ENCODE measurements at places on chromosomes 7 and 10. TPM values are rescaled to one million over a fixed set of nuclear protein-coding genes. Genes with fewer than 3 reads are reported as not detected.

Gene NCF1
- not detected for total RNA-seq

Gene MYL10
- not detected for total RNA-seq

Gene PNLIPRP2
- not detected for total RNA-seq

Gene GDF2
- total RNA-seq, result not detected

Gene TSPAN12
- 0.29 TPM for total RNA-seq

Gene MAGI2
- total RNA-seq, result 2.3 TPM

Gene TMEM120A
- total RNA-seq, result 30.3 TPM

Gene CLCN1
- not detected for total RNA-seq

Gene HOGA1
- total RNA-seq, result 0.17 TPM

Gene CTAGE4
- total RNA-seq, result 8.0 TPM

Gene ELFN1
- total RNA-seq, result 0.83 TPM

Gene ITPRID1
- total RNA-seq, result 0.17 TPM

Gene FAM131B
- 1.5 TPM for total RNA-seq

Gene CRTAC1
- not detected for total RNA-seq

Gene CUL2
- 29.7 TPM for total RNA-seq

Gene OGDHL
- total RNA-seq, result 0.33 TPM

GRCh38 chr7:118735441-118735840 lies 510.9 kb downstream of the ANKRD7 start:
- no peak for DNase-seq

DNA sequence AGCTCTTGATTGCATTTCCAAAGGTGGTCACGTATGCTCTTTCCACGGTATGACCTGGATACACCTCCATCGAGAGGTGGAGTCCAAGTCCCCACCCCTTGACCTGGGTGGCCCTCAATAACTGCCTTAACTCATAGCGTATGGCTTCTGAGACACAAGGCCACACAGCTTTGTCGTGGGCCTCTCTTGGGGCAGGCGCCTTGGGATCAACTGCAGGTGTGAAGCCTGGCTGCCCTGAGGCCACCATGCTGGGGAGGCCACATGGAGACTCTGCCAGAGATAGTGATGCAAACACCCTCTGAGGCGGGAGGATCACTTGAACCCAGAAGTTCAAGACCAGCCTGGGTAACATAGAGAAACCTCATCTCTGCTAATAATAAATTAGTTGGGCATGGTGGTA lies 30.7 kb upstream of the RASGEF1A start:
- DNase-seq, result no peak

- DNase-seq, result no peak
Measured at GRCh38 chr7:118330388-118330787, 105.9 kb downstream of the ANKRD7 start.

GRCh38 chr7:84043661-84044191 lies 150.9 kb downstream of the SEMA3A start:
- no peak for DNase-seq

- DNase-seq, result no peak
Measured at GRCh38 chr7:70178211-70178610, 579.9 kb downstream of the AUTS2 start.

DNA sequence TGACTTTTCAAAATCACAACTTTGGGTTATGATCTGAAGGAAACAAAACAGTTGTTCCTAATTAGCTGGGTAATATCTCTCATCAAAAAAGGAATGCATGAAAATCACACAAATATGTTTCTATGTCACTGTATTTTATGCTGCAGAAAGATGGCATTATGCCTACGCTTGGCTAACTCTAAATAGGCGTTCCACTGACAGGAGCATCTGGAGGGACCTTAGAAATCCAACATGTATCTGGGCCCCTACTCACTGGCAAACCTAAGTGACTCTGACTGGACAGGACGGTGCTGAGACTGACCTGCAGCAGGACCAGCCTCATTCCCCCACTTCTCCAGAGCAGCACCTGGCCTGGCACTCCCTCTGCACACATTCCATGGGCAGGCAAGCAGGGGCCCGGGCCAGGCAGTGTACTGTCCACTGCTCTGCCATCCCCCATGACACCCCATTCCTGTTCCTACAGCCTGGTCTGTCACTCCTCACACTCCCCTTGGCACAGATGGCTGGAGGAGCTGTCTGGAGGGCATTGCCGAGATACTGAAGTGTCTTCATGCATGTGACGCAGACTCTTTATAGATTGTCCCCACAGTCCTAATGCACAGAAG lies 2.6 kb upstream of the MYL7 start:
- no peak for DNase-seq

DNA sequence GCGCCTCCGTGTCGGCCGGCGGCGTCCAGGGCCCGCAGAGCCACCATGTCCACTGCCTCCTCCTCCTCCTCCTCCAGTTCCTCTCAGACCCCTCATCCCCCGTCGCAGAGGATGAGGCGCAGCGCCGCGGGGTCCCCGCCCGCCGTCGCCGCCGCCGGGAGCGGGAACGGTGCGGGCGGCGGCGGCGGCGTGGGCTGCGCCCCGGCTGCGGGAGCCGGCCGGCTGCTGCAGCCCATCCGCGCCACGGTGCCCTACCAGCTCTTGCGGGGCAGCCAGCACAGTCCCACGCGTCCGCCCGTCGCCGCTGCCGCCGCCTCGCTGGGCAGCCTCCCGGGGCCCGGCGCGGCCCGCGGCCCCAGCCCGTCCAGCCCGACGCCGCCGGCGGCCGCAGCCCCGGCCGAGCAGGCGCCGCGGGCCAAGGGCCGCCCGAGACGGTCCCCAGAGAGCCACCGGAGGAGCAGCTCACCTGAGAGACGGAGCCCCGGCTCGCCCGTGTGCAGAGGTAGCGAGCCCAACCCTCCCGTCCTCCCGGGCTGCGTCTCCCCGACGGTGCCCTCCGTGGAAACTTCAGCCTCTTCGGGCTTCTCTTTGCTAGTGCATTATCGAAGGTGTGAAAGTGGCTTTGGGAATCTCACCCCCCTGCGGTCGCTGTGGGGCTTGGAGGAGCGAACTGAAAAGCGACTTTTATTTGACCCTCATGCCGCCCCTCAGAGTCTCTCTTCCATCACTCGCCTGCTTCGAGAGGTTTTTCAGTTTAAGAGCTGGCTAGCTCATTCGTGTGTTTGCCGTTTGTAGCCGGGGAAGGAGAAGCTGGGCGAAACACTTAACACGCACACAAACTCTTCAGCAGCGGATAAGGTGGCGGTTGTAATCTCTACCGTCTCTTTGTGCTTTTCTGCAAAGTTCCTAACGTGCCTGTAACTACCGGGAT lies 975 bp downstream of the GLCCI1 start:
- DNase-seq, result peak; percentile 53

DNA sequence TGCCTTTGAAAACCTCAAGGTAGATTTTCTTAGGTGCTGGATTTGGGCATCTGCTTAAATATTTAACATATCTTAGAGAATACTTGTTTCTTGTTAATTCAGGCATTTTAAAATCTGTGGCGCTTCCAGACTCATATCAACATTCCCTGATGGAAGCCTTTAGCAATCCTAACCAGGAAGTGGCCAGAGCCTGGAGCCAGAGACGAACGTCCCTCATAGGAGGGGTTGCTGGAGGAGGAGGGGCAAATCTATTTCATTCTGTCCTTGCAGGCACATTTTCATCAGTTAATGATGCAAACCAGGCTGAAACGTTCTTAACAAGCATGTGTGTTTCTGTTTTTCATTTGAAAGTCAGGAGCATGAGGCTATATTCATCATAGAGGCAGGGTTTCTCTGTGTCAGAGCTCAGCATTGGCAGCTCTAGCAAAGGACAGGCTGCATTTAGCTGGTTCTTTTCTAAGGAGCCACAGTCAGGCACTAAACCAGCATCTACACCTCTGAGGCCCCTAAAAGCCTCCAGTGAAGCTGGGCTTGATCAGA lies 17.8 kb upstream of the IFIT2 start:
- DNase-seq, result peak; percentile 15

DNA sequence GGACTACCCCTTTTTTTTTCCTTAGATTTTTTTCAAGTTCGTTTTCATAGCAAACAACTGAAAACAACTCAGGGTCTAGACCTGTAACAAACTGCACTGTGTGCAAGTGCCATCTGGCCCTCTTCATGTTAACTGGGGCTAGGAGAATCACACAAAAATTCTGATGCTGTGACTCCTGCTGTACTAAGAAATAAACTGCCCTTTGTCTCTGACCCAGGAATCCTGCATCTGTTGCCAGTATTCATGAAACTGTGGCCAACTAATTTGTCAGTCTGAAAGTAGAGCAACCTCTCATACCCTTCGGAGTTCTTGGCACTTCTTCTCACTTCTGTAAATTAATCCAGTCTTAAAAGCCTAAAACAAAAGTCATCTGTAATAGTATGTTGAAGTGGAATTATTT lies 218.4 kb upstream of the PCDH15 start:
- no peak for DNase-seq

- DNase-seq, result no peak
Measured at GRCh38 chr10:73156054-73156453, 11.8 kb downstream of the ECD start.

GRCh38 chr10:43606323-43607198 lies at the start of gene ZNF485:
ZNF485 (plus strand) TSS chr10:43606438; CDS start chr10:43607051, 613 bp downstream.
- peak; percentile 45 for DNase-seq

DNA sequence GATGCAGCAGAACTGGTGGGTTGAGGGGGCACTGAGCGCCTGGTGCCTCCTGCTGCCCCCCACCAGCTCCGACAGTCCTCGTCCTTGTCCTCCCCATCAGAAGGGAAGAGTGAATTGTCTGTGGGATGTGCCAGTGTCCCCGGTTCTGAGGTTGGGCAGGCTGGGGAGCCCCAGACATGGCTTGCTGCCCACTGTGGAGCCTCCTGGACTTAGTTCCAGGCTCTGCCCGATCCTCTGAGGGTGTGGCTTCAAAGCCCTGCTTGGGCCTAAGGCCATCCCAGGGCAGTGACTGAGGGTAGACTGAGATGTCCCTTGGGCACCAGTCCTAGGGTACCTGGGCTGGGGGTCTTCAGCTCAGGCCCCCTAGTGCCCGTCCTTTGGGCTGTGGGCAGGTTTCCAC lies 168.8 kb downstream of the RNF216 start:
- DNase-seq, result no peak

- DNase-seq, result no peak
Measured at GRCh38 chr10:131898713-131899112, 2.1 kb upstream of the PPP2R2D start.

DNA sequence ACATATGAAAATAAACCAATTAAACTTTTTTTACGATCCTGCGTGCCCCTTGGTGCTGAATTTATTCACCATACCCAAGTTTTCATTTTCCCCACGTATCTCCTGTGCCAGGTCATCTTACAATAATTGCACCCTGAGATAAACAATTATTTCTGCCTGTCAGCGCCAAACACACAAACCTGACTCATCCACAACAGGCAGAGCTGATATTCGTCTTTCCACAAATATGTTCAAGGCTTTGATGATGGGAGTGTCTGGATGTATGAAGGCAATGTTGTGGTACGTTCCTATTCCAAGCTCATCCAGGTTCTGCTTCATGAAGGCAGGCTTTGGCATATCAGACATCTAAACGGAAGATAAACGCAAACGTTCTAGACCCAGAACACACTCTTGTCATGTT lies 45.8 kb upstream of the RHEB start:
- DNase-seq, result no peak

DNA sequence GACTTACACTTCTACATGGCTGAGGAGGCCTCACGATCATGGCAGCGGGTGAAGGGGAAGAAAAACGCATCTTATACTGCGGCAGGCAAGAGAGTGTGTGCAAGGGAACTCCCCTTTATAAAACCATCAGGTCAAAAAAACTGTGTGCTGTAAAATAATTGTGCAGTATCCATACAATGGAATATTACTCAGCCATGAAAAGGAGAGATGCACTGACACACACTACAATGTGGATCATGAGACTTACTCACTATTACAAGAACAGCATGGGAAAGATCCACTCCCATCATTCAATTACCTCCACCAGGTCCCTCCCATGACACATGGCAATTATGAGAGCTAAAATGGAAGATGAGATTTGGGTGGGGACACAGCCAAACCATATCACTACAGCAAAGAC lies 27.2 kb upstream of the CARD11 start:
- DNase-seq, result no peak

GRCh38 chr10:132443605-132443982 lies 46.6 kb downstream of the PWWP2B start:
- no peak for DNase-seq

- no peak for DNase-seq
Measured at GRCh38 chr7:2763597-2763996, 75.6 kb downstream of the AMZ1 start.

- no peak for DNase-seq
Measured at GRCh38 chr10:110361800-110362456, 57.2 kb upstream of the SMNDC1 start.

- no peak for DNase-seq
Measured at GRCh38 chr10:119024882-119025281, 4.6 kb upstream of the NANOS1 start.

GRCh38 chr7:30450983-30451497 lies 27.5 kb downstream of the NOD1 start:
- DNase-seq, result no peak

DNA sequence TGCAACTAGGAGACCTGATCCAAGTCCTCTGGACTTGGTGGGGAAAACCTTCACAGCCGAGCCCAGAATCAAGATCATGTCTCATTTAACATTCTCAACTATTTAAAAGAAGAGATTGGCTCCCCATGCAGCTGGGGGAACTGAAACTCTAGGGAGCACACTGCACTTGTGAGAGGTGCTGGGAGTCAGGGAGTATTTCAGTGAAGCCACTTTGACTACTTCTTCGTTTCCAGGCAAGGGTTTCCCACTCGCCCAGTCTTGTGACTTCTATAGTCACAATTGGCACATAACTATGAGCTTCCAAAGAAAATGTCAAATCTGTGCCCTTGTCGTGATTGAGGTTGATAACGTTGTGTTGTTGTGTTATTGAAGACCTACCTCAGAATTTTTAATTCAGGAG lies 62.9 kb downstream of the AKR1B1 start:
- DNase-seq, result no peak

- no peak for DNase-seq
Measured at GRCh38 chr7:76334320-76334967, 24.3 kb downstream of the YWHAG start.

- no peak for DNase-seq
Measured at GRCh38 chr7:92325858-92326257, 80.1 kb downstream of the ANKIB1 start.

GRCh38 chr7:88322151-88322550 lies 15.5 kb upstream of the STEAP4 start:
- DNase-seq, result no peak

Data from mammary epithelial cell (primary cell).